Inflammatory macrophage (primary cell): ENCODE measurements at places on chromosomes 5 and 9.

DNA sequence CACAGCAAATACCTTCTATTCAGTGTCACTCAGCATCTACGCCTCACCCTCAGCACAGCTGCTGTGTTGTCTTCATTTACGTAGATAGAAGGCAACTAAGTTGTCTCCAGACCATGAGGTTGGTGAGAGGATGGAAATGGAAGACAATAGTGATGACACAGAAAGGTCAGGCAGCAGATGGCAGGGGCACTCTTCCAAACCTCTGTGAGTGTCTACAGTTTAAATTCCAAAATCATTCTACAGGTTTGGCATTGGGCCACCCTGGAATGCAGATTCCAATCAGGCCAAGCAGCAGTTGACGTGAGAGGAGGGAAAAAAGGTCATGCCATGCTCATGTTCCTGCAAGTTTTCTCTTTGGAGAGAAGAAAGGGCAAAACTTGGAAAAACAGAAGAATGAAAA lies 68.7 kb upstream of the ADAMTSL1 start:
- no peak for DNase-seq

- DNase-seq, result no peak
These were observed 67.2 kb downstream of the PRLR start for GRCh38 chr5:35162848-35163709.

GRCh38 chr9:96299823-96300222 lies 2.2 kb downstream of the HSD17B3 start:
- DNase-seq, result no peak

- DNase-seq, result no peak
These were observed 160.1 kb upstream of the DAB2 start for GRCh38 chr5:39584927-39585326.

GRCh38 chr9:69034071-69034470 lies 1.5 kb upstream of the FXN start:
- no peak for DNase-seq

DNA sequence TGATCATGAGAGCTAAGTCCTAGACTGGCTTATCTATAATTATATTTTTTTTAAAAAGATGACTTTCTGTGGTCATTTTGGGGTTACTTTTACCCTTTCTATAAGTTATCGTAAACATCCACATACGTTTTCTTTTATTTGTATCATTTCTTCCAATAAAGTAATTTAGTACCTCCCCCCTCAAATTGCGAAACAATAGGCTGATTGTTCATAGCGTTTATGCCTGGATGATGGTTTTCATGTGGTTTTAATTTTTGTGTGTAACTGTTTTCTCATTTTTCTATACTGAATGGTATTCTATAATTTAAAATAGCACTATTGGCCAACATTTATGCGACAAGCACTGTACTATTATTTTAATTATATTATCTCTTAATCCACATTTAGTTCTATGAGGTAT lies 44.5 kb downstream of the SMC5 start:
- no peak for DNase-seq

GRCh38 chr5:80565330-80565729 lies 4.8 kb downstream of the ANKRD34B start:
- no peak for DNase-seq

DNA sequence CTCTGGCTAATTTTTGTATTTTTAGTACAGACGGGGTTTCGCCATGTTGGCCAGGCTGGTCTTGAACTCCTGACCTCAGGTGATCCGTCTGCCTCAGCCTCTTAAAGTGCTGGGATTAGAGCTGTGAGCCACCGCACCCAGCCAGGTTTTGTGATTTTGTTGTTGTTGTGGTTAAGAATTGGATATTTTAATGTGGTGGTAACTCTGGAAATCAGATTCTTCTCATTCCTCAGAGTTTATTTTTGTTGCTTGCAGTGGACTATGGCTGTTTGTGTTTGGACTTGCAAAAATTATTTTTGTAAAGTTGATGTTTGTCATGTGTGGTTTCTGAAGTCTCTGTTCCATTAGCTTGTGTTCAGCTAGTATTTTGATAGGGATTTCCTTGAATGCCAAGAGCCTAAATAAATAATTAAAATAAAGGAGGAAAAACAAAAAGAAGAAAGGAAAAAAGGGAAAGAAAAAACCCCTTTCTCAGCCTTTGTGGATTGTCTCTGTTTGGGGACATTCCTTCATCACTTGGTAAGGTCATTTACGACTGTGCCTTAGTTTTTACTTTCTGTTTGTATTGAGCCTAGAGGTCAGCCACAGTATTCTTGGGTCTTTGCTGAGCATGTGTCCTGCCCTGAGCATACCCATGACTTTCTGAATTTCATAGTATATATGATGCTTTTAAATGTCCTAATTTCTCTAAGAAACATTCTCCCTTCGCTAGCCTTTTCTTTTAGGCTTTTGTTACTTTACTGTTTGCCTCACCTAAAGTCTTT lies 37.3 kb downstream of the PBX3 start:
- no peak for DNase-seq
